ENCODE measurements at places on chromosomes 3 and 15.

GRCh38 chr3:135633078-135633477 lies 332.4 kb upstream of the PPP2R3A start:
- DNase-seq: no peak

GRCh38 chr3:185658943-185659342 lies 72.8 kb downstream of the SENP2 start:
- DNase-seq: no peak

DNA sequence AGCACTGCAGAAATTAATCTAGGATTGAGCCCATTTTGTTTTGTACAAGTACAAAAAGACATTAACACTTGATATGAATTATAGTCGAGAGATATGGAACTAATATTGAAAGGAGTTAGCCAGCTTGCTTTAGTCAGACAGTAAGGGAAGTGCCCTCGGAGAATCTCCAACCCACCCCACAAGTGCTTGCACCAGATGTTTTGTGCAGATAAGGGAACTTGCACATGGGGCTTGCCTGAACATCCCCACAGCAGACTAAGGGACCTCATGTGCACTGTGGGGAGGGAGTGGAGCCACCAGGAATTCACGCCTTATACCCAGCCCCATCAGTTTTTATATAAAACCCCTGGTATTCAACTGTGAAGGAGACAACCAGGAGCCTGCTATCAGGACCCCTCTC lies 122.3 kb downstream of the EFHB start:
- no peak for DNase-seq

DNA sequence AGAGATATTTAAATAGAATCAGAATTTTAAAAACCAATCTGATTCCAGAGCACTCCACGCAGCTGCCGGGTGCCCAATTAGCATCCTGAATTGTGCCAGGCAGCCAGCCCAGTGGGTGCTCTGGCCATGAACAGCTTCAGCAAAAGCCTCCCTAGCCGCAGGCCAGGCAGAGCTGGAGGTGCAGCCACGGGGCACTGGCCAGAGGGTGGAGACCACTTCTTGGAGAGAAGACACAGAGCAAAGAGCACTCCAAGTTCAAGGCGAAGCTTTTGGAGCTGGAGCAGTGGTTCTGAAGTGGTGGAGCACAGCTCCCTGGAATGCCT lies 475.6 kb upstream of the PROK2 start:
- no peak for DNase-seq

- no peak for DNase-seq
These were observed 38.2 kb downstream of the ABI3BP start for GRCh38 chr3:100954990-100955389.

GRCh38 chr15:51759557-51760070 lies 8.2 kb downstream of the TMOD2 start:
- no peak for DNase-seq

DNA sequence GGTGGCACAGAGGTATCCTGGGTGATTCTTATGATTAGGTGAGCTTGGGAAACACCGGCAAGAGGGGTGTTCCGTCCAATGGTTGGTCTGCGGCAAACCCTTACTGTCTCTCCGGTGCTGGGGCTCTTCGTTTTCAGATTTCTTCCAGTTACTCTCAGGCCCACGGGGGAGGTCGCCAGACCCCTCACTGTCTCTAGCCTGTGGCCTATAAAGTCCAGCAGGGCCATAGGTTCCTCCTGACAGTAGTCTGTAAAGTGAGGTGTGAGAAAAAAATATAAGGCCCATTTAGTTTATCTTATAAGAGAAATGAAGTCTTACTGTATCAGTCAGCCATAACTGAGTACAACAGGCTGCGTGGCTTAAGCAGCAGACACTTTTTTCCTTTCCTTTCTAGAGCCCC lies 1.4 kb downstream of the ESYT3 start:
- DNase-seq: no peak

DNA sequence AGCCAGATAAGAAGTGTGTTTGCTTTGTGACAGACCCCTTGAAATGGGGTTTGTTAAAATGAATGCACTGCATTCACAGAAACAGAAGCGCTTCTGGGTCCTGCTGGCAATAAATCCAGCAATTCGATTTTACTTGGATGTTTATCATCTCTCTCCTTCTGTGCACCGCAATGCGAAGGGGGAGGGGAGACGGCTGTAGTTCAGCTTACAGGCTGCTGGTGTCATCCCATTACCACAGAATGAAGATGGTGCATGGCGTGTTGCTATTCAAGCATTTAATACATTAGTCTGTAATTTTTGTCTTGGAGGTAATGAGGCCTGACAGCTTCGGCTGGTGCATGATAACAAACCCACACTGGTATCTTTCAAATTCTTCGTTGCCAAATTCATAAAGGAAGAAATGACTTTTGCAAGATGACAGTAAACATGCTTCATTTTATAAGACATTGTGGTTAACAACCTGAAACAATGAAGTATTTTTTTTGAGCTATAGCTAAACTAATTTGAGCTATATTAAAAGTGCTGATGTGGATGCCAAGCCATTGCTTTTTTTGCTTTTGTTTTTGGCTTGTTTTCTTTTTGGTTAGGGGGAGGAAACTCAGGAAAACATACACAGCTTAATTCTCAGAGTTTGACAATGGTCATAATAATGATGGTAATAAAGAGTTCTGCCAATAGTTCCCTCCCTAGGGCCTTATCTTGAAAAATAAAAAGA lies 418.3 kb downstream of the OTOL1 start:
- DNase-seq: no peak

- DNase-seq: no peak
These were observed 52.3 kb downstream of the GABRB3 start for GRCh38 chr15:26720546-26720945.

- DNase-seq: no peak
These were observed at the start of gene CASR for GRCh38 chr3:122183521-122183892. TSS of gene CASR (plus strand) at chr3:122183668. CDS start at chr3:122254190, 70,522 bp downstream.

DNA sequence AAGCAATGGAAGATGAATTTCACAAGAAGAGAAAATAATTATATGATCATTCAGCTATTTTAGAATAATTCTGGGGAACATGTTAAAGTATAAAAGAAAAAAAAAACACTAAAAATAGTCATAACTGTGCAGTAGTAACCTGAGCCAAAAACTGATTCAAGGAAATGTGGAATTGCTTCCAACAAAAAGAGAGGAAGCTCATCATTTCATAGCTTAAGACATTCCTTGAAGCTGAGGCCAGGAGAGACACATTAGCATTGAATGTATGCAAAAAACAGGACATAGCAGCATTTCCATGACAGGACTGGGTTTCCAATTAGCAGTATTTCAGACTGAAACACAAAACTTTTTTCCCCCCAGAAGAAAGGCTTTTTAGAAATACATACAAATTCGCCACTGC lies 27.7 kb upstream of the LRRN1 start:
- no peak for DNase-seq

DNA sequence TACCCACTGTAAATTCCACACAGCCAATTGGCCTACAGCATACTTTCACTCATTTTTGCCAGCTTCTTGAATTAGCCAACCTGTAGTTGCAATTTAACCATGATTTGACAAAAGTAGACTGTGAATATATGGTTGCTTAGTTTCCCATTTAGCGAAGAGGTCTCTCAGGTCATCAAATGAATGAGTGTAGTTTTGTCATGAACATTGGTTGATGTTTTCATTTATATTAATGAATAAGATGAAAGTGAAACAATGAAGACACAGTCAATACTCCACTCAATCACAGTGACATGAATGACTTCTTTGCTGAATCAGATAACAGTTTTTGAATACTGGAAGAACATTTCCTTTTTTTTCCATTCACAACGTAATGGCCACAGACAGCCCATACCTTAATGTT lies 15.3 kb upstream of the FAM3D start:
- DNase-seq: no peak

DNA sequence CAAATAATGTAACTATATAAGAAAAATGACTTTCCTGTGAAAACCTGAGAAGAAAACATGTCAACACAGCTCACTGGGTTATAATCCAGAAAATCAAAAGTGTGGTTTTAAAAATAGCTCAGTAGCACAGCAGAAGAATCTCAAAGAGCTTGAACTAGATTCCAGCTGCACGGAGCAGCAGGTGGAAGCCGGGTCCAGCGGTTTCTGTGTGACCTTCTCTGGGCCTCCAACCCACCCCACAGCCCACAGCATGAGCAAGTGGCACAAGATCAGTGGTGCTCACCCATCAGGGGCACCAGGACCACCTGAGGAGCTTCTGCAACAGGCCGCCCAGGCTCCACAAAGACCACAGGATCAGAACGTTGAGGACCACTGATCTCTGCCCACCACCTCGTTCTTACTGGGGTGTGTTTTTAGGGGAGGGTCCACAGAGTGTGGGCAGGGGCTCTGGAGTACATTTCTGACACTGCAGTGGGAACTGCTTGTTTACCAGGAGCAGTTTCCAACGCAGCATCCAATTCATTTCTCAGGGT lies 23.2 kb downstream of the SLC41A3 start:
- no peak for DNase-seq

DNA sequence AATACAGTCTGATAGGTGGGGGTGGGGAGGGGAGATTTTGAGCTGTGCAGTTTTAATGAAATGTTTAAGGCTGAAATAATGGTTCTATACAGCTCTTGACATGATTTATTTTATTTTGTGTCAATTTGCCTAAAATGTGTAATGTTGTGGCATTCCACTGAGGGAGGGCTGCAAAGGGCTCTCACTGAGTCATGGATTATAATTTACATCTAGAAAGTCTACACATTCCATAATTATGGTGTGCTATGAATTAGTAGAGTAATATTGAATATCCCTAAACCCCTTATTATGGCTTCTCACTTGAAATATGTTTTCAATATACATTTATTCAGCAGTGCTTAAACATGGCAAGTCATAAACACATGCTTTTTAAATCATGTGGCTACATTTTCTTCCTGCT lies 103.9 kb downstream of the RARB start:
- no peak for DNase-seq

- DNase-seq: no peak
These were observed 299.8 kb upstream of the CNTN4 start for GRCh38 chr3:1798711-1799405.

DNA sequence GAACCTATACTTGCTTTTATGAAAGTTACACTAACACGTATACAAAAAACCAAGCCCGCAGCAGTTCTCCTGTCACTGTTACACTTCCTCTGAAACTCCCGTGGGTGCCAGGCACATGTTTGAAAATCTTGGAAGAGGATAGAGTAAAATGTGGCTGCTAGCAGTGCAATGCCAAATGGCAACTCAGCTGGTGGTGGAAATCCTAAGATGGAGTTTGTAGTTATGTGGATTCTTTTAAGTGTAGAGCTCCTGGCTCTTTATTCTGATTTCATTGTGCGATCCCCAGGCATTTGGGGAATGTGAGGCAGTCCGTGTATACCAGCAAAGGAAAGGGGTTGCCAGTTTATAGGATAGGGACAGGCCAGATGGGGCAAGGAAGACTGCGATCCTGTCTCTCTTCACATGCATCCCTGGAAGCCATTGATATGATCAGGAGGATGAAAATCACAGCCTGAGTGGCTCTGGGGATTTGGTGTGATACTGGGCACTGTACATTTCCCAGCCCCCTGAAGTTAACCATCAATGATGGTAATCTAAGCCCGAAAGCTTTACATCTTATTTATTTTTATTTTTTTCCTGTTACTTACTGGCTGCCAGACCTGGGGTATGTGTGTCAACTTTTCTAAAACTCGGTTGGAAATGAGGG lies 1.1 kb downstream of the STAC start:
- DNase-seq: no peak

DNA sequence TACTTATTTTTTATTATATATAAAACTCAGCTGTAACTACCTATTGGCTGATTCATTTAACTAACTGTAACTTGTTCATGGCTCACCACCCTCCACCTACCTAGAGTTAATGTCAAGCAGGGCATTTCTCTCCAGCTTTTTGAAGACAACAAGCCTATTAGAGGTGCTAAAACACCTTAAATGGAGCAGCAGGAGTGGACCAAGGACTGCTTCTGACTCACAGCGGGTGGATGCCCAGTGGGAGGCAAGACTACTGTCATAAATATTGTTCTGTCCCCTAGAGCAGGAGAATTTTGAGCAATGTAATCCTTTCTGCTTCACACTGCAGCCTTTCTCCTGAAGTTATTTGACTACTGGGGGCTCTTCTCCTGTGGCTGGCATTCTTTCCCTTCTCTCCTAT lies 146.9 kb downstream of the CLSTN2 start:
- no peak for DNase-seq

DNA sequence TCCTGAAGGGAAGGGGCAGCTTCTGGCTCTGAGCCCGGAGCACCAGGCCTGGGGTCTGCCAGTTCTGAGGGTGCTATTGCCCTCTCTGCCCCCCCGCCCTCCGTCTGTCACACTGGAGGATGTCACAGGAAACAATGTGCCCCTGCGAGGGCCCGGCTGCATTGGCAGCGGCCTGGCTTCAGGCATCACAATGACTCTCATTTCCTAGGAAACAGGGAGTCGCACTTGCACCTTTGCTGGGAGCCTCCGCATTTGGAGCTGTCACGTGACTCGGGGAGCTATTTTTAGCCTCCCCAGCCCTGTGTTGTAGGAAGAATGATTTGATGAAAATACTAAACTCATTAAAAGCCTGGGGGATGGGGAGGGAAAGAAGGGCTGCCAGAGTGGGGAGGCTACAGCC lies 518.9 kb downstream of the SHQ1 start:
- no peak for DNase-seq

DNA sequence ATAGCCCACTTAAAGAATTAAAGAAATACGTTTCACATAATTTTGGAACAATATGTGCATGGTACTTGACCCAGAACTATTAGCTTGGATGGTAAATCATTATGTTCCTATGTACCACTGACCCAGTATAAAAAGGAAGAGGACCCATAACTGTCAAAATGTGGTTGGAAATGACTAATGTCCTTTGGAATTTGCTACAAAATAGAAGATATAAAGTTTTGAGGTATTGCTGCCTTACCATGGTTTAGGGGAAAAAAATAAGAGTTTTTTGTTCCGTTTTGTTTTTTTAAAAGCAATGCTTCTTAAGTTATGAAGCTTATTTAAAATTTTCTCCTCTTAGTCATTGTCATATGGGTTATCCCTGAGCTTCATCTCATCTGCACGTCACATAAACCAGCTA lies 15.8 kb upstream of the TFDP2 start:
- no peak for DNase-seq

GRCh38 chr3:184372296-184372821 lies 5.6 kb downstream of the THPO start:
- DNase-seq: no peak

DNA sequence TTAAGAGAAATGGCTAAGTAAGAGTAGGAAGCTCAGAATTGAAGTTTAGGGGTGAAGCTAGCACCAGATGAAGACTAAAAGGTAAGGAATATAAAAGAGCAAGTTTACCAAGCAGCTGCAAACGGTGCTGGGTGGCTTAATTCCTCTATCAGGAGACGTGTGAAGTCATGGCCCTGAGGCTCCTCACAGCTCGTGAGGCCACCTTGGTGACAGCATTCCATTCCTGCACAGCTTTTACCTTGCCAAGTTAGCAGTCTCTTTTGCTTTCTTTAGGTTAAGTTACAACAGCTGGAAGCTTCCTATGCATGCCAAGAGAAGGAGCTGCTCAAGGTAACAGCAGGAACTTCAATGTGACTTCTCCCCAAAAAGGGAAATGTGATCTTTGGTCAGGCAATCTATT lies 6.4 kb downstream of the TMCO5A start:
- no peak for DNase-seq

DNA sequence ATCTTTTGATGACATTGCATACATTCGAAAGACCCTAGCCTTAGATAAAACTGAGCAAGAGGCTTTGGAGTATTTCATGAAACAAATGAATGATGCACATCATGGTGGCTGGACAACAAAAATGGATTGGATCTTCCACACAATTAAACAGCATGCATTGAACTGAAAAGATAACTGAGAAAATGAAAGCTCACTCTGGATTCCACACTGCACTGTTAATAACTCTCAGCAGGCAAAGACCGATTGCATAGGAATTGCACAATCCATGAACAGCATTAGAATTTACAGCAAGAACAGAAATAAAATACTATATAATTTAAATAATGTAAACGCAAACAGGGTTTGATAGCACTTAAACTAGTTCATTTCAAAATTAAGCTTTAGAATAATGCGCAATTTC lies 16.7 kb downstream of the KCNMB3 start:
- DNase-seq: no peak

Data from T-helper 22 cell (primary cell).